ENCODE measurements at places on chromosomes 1 and 21. TPM values are rescaled to one million over a fixed set of nuclear protein-coding genes. Genes with fewer than 3 reads are reported as not detected.

LYPD8 gene
- total RNA-seq = 0.84 TPM

RAB42 gene
- total RNA-seq = 3.2 TPM

ALPL gene
- total RNA-seq = not detected

GRCh38 chr1:234745276-234745675, 135.3 kb upstream of the IRF2BP2 start:
- no peak for DNase-seq

GRCh38 chr1:106700211-106700610, 356.3 kb upstream of the PRMT6 start:
- DNase-seq = no peak

DNA sequence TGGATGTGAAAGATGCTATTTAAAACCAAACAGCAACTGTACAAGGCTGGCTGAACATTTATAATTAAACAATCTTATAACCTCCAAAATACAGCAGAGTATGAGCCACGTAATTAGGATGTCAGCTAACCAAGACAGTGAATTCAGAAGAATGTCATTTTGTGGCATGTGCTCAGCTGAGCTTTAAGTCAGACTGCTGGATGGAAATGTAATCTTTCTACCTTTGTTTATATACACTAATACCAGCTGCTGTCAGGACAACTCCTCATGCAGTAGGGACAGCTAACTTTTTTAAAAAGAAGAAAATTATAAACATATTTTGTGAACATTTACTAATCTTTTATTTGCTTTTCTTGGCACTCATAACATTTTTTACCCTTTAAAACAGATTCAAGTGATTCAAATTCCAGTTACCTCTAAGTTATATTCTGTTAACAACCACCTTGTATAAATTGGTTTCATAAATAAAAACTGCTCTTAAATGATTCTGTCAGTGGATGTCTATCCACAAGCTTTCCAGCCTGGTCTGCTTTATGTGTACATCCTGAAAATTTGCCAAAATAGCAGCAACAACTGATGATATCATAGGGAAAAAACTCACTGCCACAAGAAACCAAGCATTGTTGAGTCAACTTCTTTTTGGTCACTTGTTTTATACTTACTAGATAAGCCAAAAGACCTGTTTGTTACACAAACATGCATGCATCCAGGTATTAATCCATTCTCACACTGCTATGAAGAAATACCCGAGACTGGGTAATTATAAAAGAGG, 36.1 kb downstream of the DPH5 start:
- DNase-seq = peak; percentile 90

- DNase-seq = no peak
Measured at GRCh38 chr1:21706151-21706835, 37.1 kb upstream of the RAP1GAP start.

GRCh38 chr21:38887749-38888148, 82.0 kb downstream of the ETS2 start:
- no peak for DNase-seq

DNA sequence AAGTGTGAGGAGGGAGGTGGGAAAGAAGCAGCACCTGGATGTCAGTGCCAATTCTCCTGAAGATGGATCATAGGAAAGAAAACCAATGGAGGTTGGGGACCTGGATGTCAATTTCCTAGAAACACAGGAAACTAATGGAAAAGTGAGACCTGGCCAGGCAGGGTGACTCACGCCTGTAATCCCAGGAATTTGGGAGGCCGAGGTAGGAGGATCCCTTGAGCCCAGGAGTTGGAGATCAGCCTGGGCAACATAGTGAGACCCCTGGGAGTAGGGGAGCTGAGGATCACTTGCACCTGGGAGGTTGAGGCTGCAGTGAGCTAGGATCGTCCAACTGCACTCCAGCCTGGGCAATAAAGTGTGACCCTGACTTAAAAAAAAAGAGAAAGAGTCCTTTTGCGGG, 21.4 kb upstream of the SLC9A1 start:
- DNase-seq = peak; percentile 29

DNA sequence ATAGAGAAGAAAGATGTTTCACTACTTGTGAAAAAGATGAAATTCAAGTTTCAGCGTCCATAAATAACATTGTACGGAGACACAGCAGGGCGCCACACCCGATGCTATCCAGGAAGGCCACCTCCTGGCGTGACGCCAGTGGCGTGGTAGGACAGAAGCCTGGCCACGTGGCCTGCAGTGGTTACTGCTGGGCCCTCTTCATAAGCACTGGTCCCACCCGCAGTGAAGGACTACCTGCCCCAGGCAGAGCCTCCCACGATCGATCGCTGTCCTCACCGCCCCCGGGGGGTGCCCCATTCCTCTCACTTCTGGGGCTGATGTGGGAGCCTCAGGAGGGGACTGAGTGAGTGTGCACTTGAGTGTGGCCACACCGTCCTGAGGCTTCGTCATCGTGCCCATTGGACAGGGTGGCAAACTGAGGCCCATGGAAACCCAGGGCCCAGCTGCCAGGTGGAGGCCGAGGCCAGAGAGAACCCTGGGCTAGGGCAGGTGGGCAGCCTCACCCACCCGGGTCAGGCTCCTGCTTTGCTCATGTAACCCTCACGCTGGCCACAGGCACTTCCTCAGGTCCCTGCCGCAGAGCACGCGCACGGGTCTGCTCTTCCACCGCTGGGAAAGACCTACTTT, 11.7 kb upstream of the HES5 start:
- DNase-seq = no peak

DNA sequence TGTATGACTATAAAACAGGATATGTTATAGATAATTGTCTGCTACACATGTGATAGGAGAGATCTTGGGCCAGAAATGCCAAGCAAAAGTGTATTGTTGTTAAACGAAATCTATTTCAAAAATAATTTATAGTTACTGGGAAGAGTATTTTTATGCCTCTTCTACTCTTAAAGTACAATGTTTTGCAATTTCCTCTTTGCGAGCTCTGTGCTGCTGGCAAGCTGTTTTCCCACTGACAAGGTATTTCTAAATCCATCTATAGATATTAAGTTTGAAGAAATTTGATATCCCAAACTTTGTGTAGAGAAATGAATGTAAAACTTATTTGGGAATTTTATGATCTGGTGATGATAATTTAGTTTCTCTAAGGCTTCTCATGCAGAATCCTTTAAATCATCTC, 63.3 kb upstream of the PTGFR start:
- no peak for DNase-seq

- DNase-seq = peak; percentile 57
Measured at GRCh38 chr1:221740993-221741702, 741 bp downstream of the DUSP10 start.

DNA sequence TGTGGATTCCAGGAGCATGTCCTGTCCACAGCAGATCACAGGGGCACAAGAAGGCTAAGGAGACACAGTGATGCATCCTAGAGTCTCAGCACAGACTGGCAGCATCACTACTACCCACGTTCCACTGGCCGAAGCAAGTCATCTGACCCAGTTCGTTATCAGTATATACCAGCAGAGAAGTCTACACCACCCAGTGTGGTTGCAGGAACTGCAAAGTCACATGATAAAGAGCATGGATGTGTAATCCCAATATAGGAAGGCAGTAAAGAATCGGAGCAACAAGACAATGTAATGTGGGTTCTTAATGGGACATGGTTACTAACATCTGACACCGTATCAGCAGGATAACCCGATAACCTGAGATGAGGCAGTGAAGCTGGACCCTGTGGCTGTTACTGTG, 246.6 kb downstream of the RRAGC start:
- DNase-seq = no peak
